GM23338 (cell line): ENCODE measurements at places on chromosomes 16 and 17.

DNA sequence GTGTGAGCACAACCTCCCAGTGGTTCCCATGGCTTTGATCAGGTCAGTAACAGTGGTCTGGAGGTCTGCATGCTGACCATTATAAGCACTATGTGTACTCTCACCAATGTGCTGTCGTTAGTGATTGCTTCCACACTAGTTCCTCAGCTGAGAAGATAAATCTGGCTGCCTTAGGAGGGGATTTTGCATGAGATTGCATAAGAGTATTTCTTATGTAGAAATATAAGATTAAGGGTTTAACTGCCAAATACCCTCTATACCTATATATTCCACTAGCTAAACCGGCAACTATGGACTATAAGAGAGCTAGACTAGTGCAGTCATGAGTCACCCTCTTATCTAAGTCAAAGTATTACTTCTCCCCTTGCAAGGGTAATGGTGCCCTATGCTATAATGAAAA, 580.2 kb downstream of the CDH11 start:
- no peak overlapping the region for H3K27ac ChIP-seq
- no peak overlapping the region for H3K4me3 ChIP-seq
- H3K4me1 ChIP-seq, result no peaks in the 10 kb centered on the region
- no peak for DNase-seq
- no peaks in the 10 kb centered on the region for H3K27me3 ChIP-seq

GRCh38 chr17:81556863-81557262, 4.7 kb upstream of the FAAP100 start:
- H3K4me1 ChIP-seq, result peaks cover 8% of the 10 kb centered on the region; the same call in 1 of the 2 replicates
- no peak overlapping the region for H3K4me3 ChIP-seq
- peaks cover 9% of the 10 kb centered on the region for H3K36me3 ChIP-seq
- no peaks in the 10 kb centered on the region for H3K27me3 ChIP-seq
- DNase-seq, result no peak

- no peaks in the 10 kb centered on the region for H3K36me3 ChIP-seq
- peaks cover 95% of the 10 kb centered on the region for H3K27me3 ChIP-seq
- peak; percentile 69 for DNase-seq
- peak overlapping the region; percentile 77 for H3K4me3 ChIP-seq
- no peak overlapping the region for H3K27ac ChIP-seq
- no peaks in the 10 kb centered on the region; the same call in 1 of the 2 replicates for H3K4me1 ChIP-seq
Measured at GRCh38 chr16:67537270-67537635, 8.6 kb downstream of the RIPOR1 start.

- no peak overlapping the region for H3K27ac ChIP-seq
- H3K27me3 ChIP-seq, result peaks cover 22% of the 10 kb centered on the region
- peaks cover 25% of the 10 kb centered on the region for H3K4me1 ChIP-seq
- DNase-seq, result no peak
- no peak overlapping the region for H3K4me3 ChIP-seq
- H3K36me3 ChIP-seq, result no peaks in the 10 kb centered on the region
Measured at GRCh38 chr17:78133179-78133951, 2.8 kb downstream of the TMC8 start.

GRCh38 chr17:1275962-1276736, 3.3 kb upstream of the TRARG1 start:
- H3K27me3 ChIP-seq, result peaks cover 9% of the 10 kb centered on the region
- peak; percentile 91 for DNase-seq
- no peak overlapping the region for H3K4me3 ChIP-seq
- H3K36me3 ChIP-seq, result no peaks in the 10 kb centered on the region

DNA sequence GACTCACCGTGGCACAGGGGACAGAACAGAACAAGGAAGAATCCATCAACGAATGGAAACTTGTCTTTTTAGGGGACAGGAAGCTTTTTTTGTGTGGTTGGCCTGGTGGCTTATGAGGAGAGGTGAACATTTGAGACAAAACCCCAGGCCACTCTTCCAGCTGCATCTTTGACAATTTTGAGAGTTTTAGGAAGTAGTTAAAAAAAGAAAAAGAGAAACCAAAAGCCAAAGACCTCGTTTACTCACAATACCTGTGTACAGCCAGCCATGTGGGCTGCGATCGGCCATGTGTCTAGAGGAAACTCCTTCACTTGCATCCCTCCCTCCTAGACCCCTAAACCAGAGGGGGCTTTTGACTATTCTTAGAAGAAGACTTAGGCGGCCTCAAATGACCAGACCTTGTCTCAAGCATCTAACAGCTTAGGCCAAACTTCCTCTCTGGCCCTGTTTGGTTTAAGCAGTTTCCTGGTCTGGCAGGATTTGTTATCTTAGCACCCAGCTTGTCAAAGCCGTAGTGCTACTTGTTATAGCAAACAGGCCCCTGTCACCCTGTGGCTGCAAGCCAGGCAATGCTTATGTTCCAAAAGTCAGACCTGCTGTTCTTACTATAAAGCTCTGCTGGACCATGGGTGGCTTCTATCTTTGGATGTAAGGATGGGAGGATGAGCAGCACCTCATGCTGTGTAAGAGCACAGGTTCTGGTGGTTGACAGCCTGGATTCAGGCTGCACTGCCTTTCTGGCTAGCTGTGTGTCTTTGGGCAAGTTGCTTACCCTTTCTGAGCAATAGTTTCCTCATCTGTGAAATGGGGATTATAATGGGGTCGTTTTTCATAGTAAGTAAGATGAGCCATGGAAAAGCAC, 17.7 kb downstream of the KSR1 start:
- no peaks in the 10 kb centered on the region for H3K27me3 ChIP-seq
- H3K36me3 ChIP-seq, result no peaks in the 10 kb centered on the region
- DNase-seq, result no peak
- peak overlapping the region; percentile 17 for H3K27ac ChIP-seq
- no peak overlapping the region for H3K4me3 ChIP-seq

- H3K36me3 ChIP-seq, result no peaks in the 10 kb centered on the region
- DNase-seq, result no peak
- H3K4me1 ChIP-seq, result no peaks in the 10 kb centered on the region
- no peaks in the 10 kb centered on the region for H3K27me3 ChIP-seq
Measured at GRCh38 chr17:41071606-41072360, 6.1 kb upstream of the KRTAP2-4 start.

GRCh38 chr17:73203788-73204479, 11.1 kb downstream of the COG1 start:
- H3K4me1 ChIP-seq, result no peaks in the 10 kb centered on the region
- DNase-seq, result no peak
- 0 out of 2 replicates have a peak overlapping the region, but pooled peaks have one; percentile 42 for H3K27ac ChIP-seq
- H3K4me3 ChIP-seq, result no peak overlapping the region
- no peaks in the 10 kb centered on the region for H3K27me3 ChIP-seq

GRCh38 chr16:77277141-77277540, 77.9 kb downstream of the SYCE1L start:
- no peaks in the 10 kb centered on the region for H3K36me3 ChIP-seq
- H3K4me3 ChIP-seq, result no peak overlapping the region
- no peak for DNase-seq
- H3K27me3 ChIP-seq, result no peaks in the 10 kb centered on the region
- peaks cover 4% of the 10 kb centered on the region; the same call in 1 of the 2 replicates for H3K4me1 ChIP-seq

- H3K27ac ChIP-seq, result no peak overlapping the region
- H3K36me3 ChIP-seq, result no peaks in the 10 kb centered on the region
- H3K27me3 ChIP-seq, result no peaks in the 10 kb centered on the region
- no peaks in the 10 kb centered on the region; the same call in 1 of the 2 replicates for H3K4me1 ChIP-seq
- no peak overlapping the region for H3K4me3 ChIP-seq
- DNase-seq, result no peak
Measured at GRCh38 chr17:40522250-40522960, 21.0 kb upstream of the TNS4 start.

DNA sequence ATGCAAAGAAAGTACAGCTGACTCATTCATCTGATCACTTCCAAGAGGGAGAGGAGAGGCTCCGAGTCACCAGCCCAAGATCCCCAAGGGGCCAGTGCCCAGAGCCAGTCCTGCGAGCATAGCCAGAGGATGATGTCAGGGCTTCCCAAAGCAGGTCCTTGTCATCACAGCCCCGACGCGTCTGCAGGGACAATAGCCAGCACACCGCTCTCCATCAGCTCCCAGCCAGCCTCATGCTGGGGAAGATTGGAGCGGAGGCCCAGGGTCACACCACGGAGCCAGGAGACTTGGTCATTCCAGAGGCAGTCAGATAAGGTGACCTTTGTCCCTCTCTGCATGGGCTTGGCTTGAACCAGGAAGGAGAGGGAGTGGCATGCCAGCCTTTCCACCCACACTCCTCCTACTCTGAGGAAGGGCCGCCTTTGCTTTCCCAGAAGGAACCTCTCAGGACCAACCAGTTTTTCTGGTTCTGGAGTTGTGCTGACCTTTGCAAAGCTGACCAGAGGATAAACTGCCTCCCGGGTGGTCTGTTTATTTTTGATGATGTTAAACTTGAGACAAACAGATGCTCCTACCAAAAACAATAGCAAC, 58.3 kb upstream of the ARHGAP44 start:
- H3K27ac ChIP-seq, result no peak overlapping the region
- no peak overlapping the region for H3K4me3 ChIP-seq
- DNase-seq, result peak; percentile 68
- no peaks in the 10 kb centered on the region for H3K36me3 ChIP-seq
- peaks cover 5% of the 10 kb centered on the region; the same call in 1 of the 2 replicates for H3K4me1 ChIP-seq

DNA sequence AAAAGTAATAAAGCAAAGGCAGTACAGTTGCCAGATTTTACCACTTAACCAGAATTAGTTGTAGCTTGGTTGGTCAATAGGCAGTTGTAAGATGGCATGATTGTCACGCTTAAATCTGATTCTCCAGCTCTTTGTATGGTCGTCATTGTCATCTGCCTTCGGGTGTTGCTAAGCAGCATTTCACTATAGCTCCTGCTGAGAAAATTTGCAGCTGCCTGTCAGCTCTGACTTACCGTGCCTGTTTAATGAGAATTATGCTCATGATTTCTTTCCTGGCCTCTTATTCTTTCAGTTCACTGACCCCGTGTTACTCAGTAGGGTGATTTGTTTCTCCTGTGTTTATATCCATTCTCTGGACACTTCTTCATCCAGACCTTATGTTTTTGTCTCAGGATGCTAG, 66.7 kb downstream of the TANGO6 start:
- H3K4me1 ChIP-seq, result peaks cover 10% of the 10 kb centered on the region
- H3K27ac ChIP-seq, result peak overlapping the region; percentile 30; the same call in 1 of the 2 replicates
- no peak for DNase-seq

DNA sequence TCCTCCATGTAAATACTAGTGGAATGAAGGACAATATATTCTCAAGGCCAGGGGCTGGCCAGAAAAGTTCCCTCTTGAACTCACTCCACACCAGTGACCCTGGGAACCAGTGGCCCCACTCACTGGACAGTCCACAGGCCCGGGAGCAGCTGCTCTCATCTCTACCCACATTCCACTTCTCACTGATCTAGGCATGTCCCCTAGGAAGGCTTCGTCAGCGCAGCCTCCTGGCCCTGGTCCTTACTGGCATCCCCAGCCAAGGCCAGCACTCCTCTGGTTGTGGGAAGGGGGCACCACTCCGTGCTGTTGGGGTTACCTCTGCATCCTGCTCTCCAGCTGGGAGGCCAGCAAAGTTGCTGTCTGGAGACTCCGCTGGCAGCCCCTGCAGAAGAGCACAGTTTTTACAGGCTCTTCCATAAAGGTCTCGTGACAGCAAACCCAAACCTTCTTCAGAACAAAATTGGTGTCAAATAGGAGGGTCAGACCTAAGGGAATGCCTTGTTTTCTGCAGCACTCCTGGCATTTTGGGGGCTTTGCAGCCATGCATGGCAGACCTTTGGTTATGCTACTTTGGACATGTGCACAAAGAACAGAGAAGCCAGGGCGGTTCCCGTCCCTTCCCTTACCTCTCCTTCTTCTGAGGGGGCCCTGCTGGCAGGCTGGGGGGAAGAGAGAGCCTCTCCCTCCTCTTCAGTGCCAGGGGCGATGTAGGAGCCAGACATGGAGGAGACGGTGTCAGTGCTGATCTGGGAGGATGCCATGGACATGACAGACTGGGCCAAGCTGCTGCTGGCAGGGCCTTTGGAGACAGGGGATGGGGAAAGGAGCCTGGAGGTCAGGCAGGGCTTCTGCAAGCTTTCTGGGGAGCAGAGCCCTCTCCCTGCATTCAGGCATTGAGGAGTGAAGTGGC, 14.1 kb upstream of the FOXJ1 start:
- H3K4me1 ChIP-seq, result peaks cover 8% of the 10 kb centered on the region
- no peaks in the 10 kb centered on the region for H3K36me3 ChIP-seq
- no peak overlapping the region for H3K4me3 ChIP-seq
- no peak overlapping the region for H3K27ac ChIP-seq
- no peak for DNase-seq

- DNase-seq, result no peak
- peaks cover 6% of the 10 kb centered on the region for H3K4me1 ChIP-seq
- no peaks in the 10 kb centered on the region for H3K27me3 ChIP-seq
- no peaks in the 10 kb centered on the region for H3K36me3 ChIP-seq
- H3K4me3 ChIP-seq, result no peak overlapping the region
Measured at GRCh38 chr17:17757956-17758845, 76.9 kb downstream of the RAI1 start.

GRCh38 chr16:78288888-78289287, 189.4 kb downstream of the WWOX start:
- H3K27me3 ChIP-seq, result no peaks in the 10 kb centered on the region
- peaks cover 11% of the 10 kb centered on the region for H3K4me1 ChIP-seq
- no peak overlapping the region for H3K4me3 ChIP-seq
- H3K27ac ChIP-seq, result no peak overlapping the region

GRCh38 chr17:7405350-7406234, 1.7 kb upstream of the TMEM256 start:
- peaks cover 3% of the 10 kb centered on the region; the same call in 1 of the 2 replicates for H3K36me3 ChIP-seq
- H3K4me1 ChIP-seq, result peaks cover 28% of the 10 kb centered on the region
- H3K27me3 ChIP-seq, result no peaks in the 10 kb centered on the region
- peak overlapping the region; percentile 90 for H3K4me3 ChIP-seq

- DNase-seq, result no peak
- H3K4me3 ChIP-seq, result peak overlapping the region; percentile 58
- peaks cover 19% of the 10 kb centered on the region for H3K27me3 ChIP-seq
- H3K36me3 ChIP-seq, result no peaks in the 10 kb centered on the region
Measured at GRCh38 chr17:50057521-50057991, 1.6 kb downstream of the ITGA3 start.

DNA sequence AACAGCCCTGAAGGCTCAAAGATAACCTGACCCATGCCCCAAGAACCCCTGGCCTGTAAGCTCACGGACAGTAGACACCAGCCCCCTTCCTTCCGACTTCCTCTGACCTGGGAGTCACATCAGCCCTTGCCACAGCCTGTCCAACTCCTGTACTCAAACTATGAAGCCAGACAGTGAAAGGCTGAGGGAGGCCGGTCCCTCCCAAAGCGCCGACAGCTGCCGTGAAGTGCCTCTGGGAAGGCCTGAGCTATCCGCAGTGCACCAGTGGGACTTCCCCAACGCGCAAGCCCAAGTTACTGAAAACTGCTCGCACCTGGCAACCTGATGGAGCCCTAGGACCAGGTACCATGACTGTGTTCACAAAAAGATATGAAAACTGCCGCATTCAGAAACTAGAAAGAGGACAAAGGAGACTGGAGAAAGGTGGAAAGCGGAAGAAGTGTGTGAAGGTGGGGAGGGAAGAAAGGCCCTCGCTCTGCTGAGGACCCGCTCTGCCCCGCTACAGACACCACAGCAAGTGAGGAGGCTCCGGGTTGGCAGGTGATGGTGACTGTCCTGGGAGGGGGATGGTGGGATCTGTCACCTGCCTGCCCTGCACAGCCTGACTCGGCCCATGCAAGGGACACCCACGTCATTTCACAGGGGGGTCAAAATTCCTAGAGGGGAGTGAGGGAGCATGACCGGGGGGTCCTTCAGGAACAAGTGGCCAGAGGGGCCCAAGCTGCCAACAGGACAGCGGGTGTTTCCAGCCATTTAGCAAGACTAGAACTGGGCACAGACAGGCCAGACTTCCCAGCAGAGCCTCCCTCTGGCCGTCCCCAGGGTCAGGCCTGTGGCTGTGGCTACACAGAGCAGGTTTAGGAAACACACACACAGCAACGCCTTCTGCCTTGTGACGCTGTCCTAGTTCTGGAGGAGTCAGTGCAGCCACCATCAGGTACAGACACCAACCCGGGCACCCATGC, 13.1 kb upstream of the TRAP1 start:
- H3K36me3 ChIP-seq, result peaks cover 8% of the 10 kb centered on the region
- H3K4me3 ChIP-seq, result no peak overlapping the region
- no peak for DNase-seq
- H3K4me1 ChIP-seq, result no peaks in the 10 kb centered on the region
- H3K27me3 ChIP-seq, result no peaks in the 10 kb centered on the region
